ENCODE measurements at places on chromosomes 7 and 10.

DNA sequence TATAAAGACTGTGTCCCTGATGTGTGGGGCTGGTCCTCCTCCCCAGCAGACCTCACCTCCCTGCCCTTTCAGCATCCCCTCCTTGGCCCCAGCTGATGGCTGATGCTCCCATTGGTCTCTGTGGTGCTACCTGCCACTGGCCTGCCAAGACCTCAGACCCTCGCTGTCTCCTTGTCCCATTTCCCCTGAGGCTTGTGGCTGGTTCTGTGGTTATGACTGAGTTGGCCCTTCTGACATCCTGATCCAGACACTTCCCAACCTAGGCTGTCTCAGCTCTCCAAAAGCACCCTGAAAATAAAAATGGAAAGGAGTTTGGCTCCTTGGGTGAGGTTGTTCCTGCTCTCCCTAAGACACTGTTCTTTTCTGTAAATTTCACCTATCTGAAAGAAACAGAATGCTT, 214.2 kb downstream of the RPS24 start:
- DNase-seq: no peak

DNA sequence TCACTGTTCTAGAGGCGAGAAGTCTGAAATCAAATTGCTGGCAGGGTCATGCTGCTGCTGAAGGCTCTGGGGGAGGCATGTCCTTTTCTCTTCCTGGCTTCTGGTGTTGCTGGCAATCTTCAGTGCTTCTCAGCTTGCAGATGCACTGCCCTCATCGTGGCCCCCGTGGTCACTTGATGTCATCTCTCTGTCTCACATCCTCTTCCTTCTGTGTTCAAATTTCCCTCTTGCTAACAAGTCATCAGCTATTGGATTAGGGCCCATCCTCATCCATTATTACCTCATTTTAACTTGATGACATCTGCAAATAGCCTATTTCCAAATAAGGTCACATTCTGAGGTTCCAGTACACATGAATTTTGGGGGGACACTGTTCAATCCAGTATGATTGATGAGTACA, 36.6 kb upstream of the SRGN start:
- DNase-seq: no peak

DNA sequence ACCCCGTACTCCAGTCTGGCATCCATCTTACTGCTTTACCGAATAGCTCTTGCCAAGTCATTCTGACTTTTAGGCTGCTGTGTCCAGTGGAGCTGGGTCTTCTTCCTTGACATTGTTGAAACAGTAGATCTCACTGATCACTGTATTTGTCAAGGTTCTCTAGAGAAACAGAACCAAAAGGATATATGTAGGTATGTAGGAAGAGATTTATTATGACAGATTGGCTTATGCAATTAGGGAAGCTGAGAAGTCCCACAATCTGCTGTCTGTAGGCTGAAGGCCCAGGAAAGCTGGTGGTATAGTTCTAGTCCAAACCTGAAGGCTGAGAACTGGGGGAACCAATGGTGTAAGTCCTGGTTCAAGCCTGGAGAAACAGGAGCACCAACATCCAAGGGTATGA, 12.1 kb upstream of the PRRT4 start:
- DNase-seq: no peak

GRCh38 chr7:115754226-115754625, 276.3 kb downstream of the TFEC start:
- DNase-seq: no peak

GRCh38 chr10:66837990-66838389, 87.8 kb upstream of the LRRTM3 start:
- no peak for DNase-seq

DNA sequence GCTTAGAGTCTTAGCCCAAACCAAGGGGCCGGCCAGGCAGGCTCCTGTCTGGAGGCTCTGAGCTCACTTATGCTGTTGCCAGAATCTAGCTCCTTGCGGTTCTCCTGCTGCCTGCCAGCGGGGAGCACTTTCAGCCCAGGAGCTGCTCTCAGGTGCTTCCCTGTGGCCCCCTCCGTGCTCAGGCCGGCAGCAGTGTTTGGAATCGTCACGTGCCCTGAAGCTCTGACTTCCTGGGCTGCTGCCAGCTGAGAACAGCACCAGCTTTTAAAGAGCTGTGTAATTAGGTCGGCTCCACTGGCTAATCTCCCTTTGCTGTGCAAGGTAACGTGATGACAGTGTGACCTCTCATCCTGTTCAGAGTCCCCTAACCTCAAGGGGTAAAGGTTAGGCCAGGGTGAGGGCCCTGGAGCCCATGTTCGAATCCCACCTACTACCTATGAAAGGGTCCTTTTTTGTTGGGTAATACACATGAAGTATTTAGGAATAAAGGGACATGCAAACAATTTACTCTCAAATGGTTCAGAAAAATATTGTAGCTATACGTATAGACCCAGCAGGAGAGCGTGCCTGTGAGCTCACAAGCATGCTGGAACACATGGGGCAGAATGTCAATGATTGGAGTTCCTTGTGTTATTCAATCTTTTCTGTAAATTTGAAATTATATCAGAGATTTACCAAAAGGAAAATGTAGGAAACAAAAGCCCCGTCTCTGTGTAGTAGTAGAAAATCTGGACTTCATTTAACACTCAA, 16.6 kb downstream of the ZNF862 start:
- DNase-seq: peak; percentile 92

- DNase-seq: no peak
Observed at GRCh38 chr7:151542606-151543130, 23.0 kb upstream of the RHEB start.

- no peak for DNase-seq
Observed at GRCh38 chr7:105743351-105744090, 132.9 kb downstream of the ATXN7L1 start.

GRCh38 chr7:128833946-128834325, 3.7 kb downstream of the FLNC start:
- no peak for DNase-seq

DNA sequence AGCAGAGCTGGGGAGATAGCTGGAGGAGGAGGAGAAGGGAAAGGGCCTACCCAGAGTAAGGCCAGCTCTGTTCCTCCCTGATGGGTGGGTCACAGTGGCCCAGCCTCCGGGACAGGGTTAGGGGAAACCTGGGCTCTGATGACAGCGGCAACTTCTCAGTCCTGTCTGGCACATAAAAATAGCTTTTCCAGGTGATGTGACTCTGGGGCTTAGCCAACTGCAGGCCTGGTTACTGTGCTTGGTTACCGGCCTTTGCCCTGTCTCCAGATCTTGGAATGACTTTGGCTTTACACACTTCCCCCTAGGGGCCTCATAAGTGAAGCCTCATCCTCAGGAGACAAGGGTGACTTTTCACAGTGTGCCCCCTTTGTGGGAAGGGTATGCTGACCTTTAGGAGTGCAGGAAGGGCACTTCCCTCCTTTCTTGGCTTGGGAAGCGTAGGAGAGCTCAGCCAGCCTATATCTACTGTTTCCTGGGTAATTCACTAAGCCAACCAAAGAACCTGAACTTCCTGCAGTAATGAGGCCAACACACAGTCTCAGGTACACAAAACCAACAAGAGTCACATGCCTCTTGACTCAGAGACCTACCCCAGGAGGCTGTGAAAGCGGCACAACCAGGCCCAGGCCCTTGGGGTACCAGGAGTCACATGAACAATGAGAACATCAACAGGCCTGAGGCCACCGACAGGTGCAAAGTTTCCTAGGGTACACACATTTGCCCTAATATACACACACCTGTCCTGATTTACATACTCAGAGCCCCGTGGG, 11.7 kb upstream of the HILPDA start:
- no peak for DNase-seq

DNA sequence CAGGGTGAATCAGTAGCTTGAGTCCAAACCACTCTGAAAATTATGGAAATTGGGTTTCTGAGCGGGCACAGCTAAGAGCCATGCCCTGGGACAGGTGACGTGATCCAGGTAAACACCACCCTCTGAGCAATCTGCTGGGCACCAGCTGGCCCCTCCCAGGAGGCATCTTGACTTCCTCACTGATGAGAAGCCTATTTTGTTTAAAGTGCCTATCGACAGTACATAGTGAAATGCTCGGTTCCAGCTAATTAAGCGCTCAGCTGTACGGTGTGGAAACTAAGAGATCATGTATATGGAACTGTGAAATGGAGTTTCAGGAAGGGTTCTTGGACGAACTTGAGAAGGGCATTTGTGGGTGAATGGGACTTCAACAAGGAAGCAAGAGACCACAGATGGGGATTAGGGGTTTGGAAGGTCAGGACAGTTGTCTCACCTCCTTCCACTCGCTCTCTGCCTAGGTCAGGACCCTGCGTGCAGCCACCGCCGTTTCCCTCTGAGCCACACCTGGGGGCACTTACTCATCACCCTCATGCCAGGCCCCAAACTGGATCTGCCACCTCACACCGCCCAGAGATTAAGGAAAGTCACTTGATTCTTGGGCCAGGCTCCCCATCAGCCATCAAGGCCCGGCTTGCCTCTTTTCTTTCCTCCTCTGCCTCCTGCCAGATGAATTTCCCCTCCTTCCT, 3.2 kb downstream of the ITPRIP start:
- DNase-seq: peak; percentile 28

DNA sequence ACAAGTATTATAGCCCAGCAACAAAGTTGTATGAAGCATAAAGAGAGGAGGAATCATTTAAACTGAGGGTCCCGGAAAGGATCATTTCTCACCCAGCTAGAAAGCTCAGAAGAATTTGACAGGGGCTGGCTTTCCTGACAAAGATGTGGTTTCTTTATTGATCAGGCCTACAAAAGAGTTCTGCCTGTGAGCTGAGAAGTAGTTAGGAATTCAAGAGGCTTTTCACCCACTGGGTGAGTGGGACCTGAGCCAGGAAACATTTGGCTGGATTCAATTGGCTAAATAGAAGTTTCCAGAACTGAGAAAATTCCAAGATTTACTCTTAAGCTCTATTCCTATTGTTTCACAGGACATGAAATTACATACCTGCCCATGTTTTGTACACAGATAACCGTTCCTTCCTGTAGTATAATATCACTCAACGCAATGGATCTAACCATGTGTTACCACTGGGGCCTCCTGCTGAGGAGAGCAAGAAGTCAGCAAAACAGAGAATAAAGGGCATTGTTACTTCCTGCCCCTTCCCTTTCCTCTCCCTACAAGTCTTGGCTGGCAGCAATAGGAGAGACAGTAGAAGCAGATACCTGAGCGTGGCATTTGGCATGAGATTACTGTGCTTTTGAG, 53.9 kb upstream of the PAPSS2 start:
- DNase-seq: no peak

DNA sequence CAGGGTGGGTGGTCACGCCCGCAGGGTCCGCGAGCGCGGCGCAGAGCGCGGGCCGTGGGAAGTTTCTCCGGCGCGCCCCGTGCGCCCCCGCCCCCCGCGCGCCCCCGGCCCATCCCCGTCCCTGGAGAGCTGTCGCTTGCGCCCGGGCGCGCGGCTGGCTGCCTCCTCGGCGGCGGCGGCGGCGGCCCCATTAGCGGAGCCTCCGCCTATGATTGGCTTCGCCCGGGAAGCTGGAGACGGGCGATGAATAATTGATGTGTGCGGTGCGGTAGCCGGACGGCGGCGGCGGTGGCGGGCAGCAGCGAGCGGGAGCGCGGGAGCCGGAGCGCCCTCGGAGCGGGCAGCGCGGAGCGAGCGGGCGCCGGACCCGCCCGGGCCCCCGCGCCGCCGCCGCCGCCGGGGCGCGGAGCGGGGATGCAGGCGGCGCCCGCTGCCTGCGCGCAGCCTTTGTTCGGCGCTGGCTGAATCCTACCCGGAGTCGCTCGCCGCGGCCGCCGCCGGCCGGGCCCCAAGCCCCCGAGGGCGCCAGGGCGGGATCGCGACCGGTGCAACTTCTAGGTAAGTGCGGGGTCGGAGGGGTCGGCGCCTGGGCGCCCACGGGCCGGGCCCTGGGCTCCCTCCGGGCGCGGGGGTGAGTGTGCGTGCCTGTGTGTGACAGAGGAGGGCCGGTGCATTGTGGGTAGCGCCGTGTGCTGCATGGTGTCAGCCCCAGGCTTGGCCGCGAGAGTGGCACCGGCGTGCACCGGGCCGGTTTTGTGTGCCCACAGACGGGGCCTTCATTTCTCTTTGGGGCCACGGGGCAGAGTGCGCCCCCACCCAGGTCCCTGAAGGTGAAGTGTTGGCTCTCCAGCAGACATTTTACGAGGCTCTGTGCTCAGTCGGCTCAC, 103.8 kb upstream of the PPIF start:
- peak; percentile 20 for DNase-seq

GRCh38 chr7:142263598-142264380, 5.9 kb upstream of the PRSS58 start:
- DNase-seq: no peak
